ENCODE measurements at places on chromosomes 3 and 15.
A peak's percentile ranks its signal among the peaks of the same experiment; 100 is the strongest.

DNA sequence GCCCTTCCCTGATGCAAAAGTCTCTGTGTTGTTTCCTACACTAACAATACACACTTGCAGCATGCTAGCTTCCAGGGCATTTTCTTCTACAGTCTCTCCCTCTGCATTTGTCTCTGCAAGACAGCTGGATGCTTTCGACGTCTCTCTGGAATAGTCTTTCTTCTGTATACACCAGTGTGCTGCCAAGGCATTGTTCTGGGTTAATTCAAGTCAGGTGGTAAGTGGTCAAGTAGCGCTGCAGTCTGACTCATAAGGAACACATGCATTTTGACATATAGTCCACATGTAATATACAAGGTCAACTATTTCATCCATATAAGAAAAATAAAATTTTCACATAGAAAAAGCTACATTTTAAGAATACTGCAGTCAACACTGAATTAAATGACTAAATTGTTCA, 92.7 kb downstream of the MYLK start:
- no peak for DNase-seq

GRCh38 chr3:49387721-49388120, 24.1 kb downstream of the RHOA start:
- DNase-seq, result no peak

DNA sequence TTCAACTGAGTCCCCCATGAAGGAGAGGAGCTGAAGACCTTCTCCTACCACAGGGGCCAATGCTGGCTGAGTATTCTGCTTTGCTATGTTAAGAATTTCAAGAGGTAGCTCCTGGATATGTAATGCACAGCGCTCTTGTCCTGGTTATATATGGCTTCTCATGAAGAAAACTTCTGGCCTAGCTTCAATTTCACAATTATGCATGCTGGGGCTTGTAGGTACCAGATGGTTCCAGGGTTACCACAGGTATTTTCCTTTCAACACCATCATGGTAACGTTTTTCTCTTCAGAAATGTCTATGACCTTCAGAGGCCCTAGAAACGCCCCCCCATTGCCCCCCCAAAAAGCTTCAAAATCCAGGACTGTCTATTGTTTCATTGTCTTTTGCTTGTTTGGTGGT, 311.7 kb upstream of the ICE2 start:
- no peak for DNase-seq

- peak; percentile 69 for DNase-seq
Measured at GRCh38 chr3:14203521-14204079, 25.0 kb downstream of the LSM3 start.

DNA sequence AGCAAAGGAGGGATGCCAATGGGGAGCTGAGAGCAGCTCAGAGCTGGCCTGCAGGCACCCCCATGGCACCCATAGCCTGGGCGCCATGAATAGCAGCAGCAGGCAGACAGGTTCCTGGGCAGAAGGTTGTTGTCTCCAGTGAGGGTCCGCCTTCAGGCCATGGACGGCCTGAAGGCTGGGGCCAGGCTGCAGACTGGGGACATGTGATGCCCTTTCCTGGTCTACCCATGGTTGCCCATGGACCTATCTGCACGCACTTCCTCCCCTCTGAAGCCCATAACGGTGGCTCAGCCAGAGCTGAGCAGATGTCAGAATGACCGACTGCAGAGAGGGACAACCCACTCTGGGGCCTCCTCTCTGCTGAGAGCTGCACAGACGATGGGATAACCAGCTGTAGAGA, 256.8 kb downstream of the PLOD2 start:
- DNase-seq, result no peak

DNA sequence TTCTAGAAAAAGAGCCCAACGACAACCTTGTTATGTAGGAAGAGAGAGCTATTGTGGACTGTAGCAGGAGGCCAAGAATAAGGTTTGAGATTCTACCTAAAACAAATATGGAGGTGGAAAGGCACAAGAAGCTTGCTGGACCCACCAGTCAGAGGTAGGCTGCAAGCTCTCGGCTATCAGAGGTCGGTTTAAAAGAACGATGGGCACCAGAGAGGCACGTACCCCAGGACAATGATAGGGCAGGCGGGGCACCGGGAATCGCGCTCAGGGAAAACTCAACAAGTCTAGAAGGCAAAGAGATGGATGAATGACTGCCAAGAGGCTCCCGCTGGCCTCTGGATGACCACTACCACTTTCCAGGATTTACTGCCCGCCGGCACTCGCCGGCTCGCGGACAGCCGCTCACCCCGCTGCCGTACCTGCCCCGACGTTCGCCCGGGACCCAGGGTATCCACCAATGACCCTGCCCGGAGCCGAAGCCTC, 1.1 kb downstream of the HDGFL3 start:
- no peak for DNase-seq

DNA sequence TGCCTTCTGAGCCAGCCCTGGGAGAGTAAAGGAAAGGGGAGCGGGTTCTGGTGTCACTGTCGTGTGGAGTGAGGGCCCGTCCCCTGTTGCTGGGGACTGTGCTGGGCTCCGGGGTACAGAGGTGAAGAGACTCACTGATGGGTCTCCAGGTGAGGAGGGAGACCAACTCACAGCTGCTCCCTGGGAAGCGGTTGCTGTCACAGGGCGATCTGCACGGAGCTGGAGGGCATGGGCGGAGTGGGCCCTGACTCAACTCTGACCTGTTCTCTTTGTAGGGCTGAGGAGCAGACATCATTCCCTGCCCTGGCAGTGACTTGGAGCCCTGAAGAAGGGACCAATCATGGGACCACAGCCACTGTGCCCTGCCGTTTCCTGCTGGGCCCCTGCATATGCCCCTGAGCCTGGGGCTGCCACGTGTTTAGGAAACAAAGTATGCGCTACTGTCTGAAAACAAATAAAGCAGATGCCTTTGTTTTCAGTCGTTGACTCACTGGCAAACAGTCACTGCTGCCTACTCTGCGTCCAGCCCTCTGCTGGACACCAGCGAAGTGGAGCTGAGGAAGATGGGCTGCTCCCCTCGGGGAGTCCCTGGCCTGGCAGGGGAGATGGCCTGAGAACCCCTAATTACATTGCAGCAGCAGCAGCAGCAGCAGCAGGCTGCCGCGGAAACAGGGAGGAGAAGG, 22.9 kb upstream of the PLXNA1 start:
- peak; percentile 40 for DNase-seq

- no peak for DNase-seq
Measured at GRCh38 chr3:97821287-97821773, 481 bp upstream of the CRYBG3 start.

GRCh38 chr3:13172644-13173013, 99.4 kb upstream of the IQSEC1 start:
- no peak for DNase-seq

DNA sequence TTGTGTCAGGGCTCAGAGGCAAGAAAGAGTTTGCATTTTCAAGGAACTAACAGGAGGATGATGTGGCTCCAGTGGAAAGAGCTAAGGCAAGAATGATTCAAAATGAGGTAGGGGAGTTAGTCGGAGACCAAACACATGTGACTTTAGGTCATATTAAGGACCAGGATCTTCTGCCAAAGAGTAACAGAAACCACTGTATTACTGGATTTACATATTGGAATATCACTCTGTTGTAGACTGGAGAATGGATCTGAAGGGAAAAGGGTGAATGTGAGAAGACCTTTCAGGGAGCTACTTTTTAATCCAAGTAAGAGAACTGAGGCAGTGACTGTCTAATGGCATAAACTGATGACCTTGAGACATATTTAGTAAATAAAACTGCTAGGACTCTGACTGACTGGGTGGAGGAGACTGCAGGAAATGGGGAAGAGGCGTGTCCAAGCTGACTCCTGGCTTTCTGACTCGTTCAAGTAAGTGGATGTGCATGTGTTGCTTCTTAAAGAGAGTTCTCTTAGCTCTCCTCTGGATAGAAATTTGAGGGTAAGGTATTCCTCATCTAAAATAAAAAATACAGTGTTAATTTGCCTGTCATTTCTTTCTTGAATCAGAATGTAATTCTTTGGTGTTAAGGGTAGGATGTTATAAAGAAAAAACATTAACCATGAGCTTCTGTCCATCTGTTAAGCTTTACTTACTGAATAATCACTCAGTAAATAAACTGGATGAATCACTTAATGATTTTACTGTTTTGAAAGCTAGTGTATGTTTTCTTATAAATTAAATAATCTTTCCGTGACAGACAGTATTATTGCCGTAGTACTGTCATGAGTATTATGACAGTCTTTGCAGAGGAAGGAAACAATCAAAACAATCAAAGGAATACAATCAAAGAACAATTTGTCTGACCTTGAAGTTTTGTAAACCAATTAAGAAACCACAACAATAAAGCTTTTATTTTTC, 58.3 kb upstream of the CFAP20DC start:
- no peak for DNase-seq

GRCh38 chr15:95647531-95648277, 682.8 kb upstream of the NR2F2 start:
- DNase-seq, result no peak

DNA sequence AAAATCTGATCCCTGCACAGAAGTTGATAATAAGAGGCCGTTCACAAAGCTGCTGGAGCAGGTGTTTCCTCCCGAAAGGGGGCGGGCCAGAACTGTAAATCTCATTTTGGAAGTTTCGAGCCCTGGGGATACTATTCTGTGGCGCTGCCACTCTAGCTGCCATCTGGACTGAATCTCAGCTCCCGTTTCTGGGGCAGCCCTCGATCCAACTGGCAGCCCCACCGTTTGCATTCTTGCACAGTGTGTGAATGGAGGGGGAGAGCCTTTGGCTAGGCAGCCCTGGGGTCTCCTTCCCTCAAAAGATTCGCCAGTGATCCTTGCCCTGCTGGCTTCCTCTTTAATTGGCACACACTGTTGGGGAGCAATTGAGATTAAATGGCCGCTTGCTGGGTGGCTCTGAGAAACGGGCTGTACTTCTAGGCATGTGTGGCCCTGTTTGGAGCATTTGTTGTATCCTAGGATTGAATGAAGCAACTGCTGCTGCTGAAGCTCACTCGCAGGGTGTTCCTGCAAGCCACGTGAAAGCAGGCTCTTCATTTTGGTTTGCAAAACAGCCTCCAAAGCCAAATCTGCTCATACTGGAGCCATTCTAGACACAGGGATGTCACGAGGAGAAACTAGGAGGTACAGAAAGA, 57.2 kb upstream of the TOPAZ1 start:
- no peak for DNase-seq

DNA sequence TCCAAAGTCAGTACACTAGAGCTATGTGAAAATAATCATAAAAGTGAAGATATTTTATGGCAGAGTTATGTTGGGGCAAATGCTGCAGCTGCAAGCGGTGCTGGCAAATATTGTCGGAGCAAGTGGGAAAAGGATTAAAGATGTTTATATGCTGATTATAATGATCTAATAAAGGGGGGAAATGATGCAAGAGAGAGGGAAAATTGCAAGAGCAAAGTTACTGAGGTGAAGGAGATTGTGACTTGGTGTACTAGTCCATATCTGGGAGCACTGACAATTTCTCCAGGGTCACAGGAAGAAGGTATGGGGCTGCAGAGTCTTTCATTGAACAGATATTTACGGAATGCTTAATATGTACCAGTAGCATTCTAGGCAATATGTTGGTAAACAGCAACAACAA, 45.8 kb downstream of the OPA1 start:
- no peak for DNase-seq

DNA sequence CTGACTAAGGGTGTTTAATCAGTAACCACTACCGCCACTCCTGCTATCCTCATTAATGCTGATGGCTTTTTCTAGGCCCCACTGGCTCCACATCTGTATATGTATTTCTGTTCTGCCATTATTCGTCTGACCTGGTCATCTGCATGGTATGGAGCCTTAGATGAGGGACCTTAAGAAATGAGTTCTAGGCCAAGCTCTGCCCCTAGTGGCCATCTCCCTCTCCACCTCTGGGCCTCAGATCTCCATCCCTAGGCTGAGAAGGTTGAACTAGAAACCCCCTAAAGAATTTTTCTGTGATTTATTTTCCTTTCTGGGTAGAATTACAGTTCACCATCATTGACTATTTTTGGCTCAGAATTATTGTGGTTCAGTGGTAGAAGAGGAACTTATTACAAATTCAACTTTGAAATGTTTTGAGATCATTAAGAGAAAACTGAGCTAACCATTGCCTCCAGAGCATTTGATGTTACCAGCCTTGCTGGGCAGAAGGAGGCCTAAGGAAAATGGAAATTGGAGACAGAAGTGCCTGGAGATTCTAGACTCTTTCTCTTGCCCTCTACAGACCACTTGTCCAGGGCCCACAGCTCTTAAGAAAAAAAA, 325.2 kb upstream of the NR2E3 start:
- no peak for DNase-seq
